ENCODE measurements at places on chromosomes 4 and X.

GRCh38 chrX:40818236-40818635, 82.9 kb upstream of the MED14 start:
- no peak for DNase-seq

GRCh38 chrX:23616361-23616760, 50.9 kb upstream of the PRDX4 start:
- no peak for DNase-seq

DNA sequence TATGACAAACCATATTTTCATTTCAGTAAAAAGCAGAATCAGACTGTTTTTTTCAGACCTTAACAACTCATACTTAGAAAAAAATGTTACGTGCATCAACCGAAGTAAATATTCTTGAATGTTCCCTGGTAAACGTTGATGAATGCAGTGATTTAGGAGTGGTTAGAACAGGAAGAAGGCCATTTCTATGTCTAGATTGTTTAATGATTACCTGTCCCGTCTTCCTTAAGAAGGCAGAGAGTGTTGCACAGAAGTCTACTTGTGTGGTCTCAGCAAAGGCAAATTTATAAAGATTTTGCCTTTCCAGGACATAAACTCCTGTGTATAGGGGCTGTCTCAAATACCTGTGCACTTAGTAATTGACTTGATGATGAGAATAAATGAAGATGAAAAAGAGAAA, 134.5 kb downstream of the MGST2 start:
- DNase-seq: no peak

DNA sequence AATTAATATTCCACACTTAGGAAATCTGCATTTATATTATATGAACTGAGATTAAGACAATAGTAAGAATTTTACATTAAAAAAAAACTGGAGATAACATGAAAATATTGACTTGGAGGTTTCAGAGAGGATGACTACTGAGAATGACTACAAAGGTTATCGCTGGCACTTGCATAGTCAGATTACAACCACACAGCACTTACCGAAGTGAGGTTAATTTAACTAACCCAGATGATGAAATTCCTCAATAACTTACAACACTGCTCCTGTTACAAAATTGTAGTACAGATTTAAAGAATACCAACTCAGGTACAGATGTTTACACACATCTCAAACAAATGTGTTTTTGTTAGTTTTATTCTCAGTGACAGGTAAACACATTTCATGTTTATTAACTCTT, 283.5 kb downstream of the CAMK2D start:
- DNase-seq: no peak

DNA sequence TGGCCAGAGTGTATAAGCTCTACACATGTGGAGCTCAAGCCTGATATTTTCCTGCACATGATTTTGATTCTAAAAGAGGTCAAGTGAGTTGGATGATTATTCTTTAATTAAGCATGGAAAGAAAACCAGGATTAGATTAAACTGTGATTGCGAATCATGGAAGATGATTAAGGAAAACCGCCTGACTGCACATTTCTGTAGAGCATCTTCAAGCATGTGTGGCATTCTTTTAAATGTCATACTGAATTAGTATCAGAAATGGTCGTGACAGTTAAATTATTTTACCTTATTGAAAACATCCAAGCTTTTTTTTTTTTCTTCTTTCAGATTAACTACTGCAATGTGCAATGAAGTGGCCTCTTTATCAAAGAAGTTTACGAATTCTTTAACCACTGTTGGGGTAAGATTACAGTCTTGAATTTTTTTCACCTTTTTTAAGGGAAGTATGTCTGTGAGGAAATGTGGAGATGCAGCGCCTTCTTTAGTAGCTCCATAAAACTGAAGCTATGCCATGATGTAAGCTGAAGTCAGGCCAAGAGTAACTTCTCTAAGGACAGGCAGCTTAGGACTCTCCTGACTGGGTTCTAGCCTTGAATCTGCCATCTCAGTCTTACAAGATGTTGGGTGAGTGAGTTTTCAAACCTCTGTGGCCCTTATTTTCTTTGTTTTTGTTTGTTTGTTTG, 67.9 kb downstream of the FAM114A1 start:
- DNase-seq: no peak

GRCh38 chr4:77155631-77156452, 1.2 kb upstream of the CCNG2 start:
- DNase-seq: no peak

DNA sequence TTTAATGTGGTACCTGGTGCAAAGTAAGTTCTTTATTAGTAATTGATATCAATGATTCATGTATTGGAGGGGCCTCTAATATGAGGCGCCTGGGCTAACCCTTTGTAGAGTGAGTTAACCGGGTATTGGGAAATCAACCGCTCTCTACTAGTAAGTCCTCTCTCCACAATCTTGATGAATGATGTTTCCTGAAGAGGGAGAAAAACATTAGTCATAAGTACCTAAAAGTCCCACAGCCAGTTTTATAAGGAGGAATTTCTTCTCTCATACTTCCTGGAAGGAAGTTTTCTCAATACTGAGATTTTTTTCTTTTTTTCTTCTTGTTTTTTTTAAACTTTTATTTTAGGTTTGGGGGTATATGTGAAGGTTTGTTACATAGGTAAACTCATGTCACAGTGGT, 62.3 kb downstream of the AGTR2 start:
- no peak for DNase-seq

DNA sequence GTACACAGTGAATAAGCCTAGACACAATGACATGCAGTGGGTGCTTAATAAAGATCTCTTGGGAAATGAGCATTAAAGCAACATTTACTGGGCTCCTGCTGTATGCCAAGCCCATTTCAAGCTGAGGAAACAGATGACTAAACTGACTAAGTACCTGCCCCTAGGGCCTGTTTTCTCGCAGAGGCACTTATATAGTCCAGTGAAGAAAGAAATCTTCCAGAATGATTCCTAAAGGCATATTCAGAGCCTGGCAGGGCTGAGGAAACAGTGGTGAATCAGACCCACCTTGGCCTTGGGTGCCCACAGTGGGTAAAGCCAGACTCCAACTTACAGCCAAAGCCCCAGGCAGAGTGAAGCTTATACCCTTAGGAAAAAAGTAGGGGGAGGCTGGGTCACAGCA, 22.0 kb upstream of the S100P start:
- DNase-seq: no peak

- DNase-seq: no peak
Observed at GRCh38 chrX:154511761-154512160, 4.3 kb downstream of the FAM3A start.

GRCh38 chr4:76293772-76294171, 12.8 kb upstream of the STBD1 start:
- no peak for DNase-seq

GRCh38 chr4:140266958-140267568, 106.4 kb upstream of the SCOC start:
- DNase-seq: no peak

DNA sequence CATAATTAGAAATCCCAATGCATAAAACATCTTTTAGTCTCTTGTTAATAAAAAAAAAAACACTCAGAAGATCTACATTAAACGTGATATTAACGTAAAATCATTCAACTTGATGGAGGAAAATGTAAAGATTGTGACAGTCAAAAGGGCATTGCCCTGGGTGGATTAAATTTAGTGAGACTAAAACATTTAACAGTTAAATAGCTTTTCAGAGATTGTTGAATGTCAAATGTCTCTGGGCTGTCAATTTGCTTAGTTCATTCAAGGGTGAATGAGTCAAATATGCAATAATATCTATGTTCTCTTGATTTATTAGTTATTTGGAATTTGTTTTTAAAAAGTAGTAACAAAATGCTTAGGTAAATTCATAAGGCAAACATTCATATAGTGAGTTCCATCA, 836.6 kb upstream of the PCDH10 start:
- DNase-seq: no peak

- no peak for DNase-seq
Observed at GRCh38 chr4:17448689-17449088, 63.2 kb downstream of the QDPR start.

- no peak for DNase-seq
Observed at GRCh38 chr4:188971125-188971524, 831.9 kb downstream of the TRIML1 start.

DNA sequence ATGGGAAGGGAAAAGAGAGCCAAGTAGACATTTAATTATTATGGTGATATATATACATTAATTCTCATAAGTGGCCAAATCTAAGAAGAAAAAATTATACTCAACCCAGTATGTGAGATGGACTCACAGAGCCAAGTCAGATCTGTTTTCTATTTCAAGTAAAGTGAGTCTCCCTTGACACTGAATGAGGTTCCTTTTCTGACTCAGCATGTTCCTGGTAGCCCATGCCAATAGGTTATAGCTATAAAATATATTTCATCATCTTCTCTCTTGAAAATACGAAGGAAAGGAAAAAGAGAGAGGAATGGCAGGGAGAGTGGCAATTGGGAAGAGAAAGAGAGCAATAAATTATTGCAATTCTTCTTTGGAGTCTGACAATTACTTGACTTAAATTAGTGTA, 68.8 kb upstream of the GRIA2 start:
- DNase-seq: no peak

DNA sequence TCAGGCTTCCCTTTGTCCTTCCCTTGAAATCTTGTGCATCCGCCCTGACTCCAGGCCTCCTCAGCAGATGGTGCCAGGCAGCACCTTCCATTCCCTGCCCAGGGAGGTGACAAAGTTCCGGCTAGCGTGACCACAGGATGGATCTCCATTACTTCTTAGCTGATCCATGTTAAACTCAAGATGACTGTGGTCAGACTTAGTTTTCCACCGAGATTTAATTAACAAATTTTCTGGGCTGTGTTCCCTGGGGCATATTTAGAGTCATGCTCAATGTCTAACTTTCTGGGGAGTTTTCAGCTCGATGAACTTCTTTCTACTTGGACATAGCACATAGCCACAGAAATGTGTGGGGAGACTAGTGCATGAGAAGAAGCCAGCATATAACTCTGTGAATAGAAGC, 215.1 kb upstream of the SFRP2 start:
- no peak for DNase-seq

GRCh38 chr4:117987464-117987863, 46.8 kb upstream of the NDST3 start:
- DNase-seq: no peak

DNA sequence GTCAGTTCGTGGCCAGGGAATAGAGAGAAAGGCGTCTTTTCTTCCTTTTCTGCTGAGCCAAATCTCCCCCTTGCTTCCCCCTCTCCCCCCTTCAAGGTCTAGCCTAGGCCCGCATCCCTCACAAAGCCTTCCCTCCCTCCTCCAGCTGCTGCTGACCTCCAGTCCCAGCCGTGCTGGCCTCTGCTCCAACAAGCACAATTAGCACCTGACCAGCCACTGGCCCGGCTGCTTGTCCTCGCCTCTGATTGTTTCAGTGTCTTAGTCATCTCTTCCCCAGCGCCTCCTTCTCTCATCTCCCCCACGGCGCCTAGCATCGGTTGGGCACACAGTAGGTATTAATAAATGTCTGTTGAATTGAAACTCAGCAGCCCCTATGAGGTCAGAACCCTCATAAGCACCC, 4.2 kb downstream of the ELF4 start:
- no peak for DNase-seq

GRCh38 chr4:114907568-114907967, 205.9 kb downstream of the NDST4 start:
- DNase-seq: no peak

DNA sequence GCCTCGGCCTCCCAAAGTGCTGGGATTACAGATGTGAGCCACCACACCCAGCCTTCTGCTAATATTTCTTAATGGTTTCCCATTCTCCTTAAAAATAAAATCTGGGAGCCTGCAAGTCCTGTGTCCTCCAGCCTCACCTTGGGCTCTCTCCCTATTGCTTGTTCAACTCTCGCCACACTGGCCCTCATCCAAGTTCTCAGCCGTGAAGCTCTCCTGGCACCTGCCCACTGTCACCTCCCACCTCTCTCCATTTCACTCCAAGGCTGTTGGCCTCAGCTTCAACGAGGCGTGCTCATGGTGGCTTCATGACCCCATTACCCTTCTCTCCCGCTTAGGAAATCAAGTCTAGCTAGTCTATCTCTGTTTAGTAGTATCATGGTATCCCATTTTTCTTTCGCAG, 9.5 kb upstream of the ETNPPL start:
- DNase-seq: no peak

DNA sequence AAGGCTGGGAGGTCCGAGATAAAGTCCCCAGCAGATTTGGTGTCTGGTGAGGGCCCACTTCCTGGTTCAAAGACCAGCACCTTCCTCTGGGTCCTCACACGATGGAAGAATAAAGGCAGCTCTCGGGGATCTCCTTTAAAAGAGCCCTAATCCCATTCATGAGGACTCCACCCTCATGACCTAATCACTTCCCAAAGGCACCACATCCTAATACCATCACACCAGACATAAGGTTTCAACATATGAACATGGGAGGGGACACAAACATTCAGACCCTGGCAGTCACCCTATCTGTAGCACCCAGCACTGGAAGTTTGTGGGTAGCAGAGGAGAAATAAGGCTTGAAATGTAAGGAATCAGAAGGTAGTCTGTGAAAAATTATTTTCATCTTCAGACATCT, 112.9 kb upstream of the NOCT start:
- DNase-seq: no peak

DNA sequence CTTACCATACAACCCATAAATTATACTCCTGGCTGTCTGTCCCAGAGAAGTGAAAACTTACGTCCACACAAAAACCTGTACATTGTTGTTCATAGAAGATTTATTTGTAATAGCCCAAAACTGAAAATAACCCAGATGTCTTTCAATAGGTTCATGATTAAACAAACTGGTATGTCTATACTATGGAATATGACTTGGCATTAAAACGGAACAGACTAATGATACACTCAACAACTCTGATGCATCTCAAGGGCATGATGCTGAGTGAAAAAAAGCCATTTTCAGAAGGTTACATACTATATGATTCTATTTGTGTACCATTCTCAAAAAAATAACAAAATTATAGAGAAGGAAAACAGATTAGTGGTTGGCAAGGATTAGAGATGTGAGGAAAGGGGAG, 11.6 kb upstream of the MND1 start:
- DNase-seq: no peak

DNA sequence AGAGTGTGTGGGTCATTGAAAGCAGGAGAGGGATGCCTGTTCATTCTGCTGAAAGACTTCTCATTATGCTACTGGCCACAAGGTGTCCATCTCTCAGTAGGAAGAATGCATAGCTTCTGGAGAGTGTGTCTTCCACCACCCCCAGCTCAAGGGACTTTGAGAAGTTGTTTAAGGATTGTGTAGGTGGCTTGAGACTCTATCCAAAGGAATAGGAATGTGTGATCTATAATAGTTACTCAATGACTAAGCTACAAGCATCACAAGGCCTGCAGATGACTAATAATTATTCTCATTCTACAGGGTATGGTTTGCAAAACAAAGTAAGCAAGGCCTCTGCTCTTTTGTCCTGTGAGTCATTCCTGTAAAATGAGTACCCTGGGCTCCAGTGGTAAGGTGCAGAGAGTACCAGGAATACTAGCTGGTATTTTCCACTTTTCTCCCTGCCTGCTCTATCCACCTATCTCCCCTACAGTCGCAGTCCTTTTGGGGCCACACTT, 279.8 kb upstream of the BOD1L1 start:
- no peak for DNase-seq

DNA sequence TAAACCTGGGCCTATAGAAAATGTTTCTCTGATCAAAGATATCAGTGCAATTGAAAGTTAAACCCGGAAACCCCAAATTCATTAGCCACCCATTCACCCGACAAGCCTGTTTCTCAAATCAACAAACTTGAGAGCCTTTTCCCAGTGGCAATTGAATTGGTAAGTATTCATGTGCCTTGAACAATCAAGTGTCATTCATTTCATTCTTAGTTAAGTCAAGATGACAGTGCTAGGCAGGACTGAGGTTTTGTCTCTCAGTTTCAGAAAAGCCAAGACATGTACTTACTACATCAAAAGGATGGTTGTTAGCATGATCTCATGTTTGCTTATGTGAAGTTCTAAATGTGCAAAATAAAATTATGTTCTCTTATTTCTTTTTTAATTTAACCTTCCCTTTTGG, 32.3 kb downstream of the CC2D2A start:
- DNase-seq: no peak

Measured in NCI-H187 (cell line).